Glutamatergic neuron (in vitro differentiated cells): ENCODE measurements at places on chromosomes 5 and 9.

- no peak for DNase-seq
Observed at GRCh38 chr5:110790673-110791072, 51.9 kb downstream of the SLC25A46 start.

DNA sequence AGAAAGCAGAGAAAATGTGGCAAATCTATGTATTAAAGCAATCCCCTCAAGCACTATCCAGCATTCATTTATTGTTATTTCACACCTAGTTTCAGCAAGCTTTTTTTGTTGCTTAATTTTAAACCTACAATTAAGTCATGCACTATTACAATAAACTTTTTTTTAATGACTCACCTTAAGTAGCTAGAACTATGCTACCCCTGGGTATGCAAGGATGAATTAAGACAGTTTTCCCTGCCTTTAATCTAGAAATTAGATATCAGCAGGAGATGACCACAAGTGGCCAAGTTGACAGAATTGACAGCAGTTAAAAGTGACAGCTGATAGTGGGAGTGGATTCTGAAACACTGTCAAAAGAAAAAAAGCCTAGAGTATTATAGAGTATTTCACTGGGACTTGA lies 20.0 kb downstream of the ITGA1 start:
- DNase-seq = no peak

GRCh38 chr9:133962341-133962740 lies 29.8 kb downstream of the VAV2 start:
- DNase-seq = no peak

DNA sequence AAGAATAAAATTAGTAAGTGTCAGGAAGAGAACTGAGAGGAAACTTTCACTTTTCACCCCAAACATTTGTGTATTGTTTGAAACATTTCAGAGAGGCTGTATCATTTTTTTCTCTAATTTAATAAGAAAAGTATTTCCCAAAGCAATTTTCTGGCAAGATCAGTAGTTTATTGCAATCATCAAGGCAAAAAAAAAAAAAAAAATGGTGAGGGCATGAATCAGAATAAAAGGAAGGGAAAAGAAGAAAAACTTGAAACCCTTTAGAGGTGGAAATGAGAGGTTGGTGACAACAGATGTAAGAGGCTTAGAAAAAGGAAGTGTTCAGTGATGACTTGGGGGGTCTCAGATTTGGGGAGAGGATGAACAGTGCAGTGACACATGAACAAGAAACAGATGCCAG lies 13.3 kb downstream of the SHC3 start:
- DNase-seq = no peak

- DNase-seq = no peak
Observed at GRCh38 chr5:172679628-172680212, 38.7 kb downstream of the NEURL1B start.

GRCh38 chr9:122032346-122032745 lies 60.8 kb downstream of the TTLL11 start:
- DNase-seq = no peak

- DNase-seq = no peak
Observed at GRCh38 chr5:126656401-126657007, 55.8 kb downstream of the PHAX start.

- DNase-seq = peak; percentile 15
Observed at GRCh38 chr9:2461892-2462291, 159.7 kb upstream of the VLDLR start.

DNA sequence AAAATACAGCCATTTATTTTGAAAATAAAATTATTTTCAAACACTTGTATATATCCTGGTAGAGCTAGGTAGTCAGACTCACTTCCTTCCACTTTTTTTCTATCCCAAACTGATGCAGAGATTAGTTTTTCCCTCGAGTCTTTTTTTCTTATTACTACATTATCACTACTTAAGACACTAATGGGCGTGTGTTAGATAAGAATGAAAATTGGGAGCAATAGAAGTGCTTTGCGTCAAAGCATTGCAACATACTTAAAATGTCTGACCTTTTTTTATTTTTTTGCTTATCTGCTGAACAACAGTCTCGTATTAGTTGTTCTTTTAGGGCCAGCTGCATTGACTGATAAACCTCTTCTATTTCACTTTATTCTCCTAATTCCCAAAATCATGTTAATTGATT lies 1278.7 kb downstream of the CDH12 start:
- no peak for DNase-seq

GRCh38 chr5:169988206-169988605 lies 7.9 kb upstream of the INSYN2B start:
- DNase-seq = no peak

GRCh38 chr5:161720460-161720859 lies 34.9 kb downstream of the GABRA6 start:
- DNase-seq = no peak

GRCh38 chr9:33813712-33814641 lies 3.0 kb upstream of the UBE2R2 start:
- no peak for DNase-seq

- no peak for DNase-seq
Observed at GRCh38 chr5:148853868-148854267, 27.5 kb downstream of the ADRB2 start.

- DNase-seq = no peak
Observed at GRCh38 chr5:75235711-75236110, 967 bp downstream of the ANKRD31 start.

- no peak for DNase-seq
Observed at GRCh38 chr5:157046041-157046440, 12.9 kb downstream of the HAVCR1 start.

- DNase-seq = no peak
Observed at GRCh38 chr9:92564504-92564903, 28.7 kb upstream of the ECM2 start.

DNA sequence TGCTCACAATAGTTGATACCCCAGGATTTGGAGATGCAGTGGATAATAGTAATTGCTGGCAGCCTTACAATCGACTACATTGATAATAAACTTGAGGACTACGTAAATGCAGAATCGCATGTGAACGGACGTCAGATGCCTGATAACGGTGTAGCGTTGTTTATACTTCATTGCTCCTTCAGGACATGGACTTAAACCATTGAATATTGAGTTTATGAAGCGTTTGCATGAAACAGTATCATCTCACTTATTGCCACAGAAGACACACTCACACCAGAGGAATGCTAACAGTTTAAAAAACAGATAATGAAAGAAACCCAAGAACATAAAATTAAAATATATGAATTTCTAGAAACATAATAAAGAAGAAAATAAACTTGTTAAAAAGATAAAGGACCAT lies 101.6 kb downstream of the GABBR2 start:
- no peak for DNase-seq

- DNase-seq = no peak
Observed at GRCh38 chr5:173498286-173498685, 118.2 kb downstream of the BOD1 start.

GRCh38 chr5:78399116-78399515 lies 38.7 kb downstream of the SCAMP1 start:
- no peak for DNase-seq

GRCh38 chr5:74684900-74685851 lies at the start of gene HEXB:
Gene HEXB, plus strand, starts transcription at chr5:74685233. Its CDS starts 28 bp downstream, at chr5:74685261.
- peak; percentile 85 for DNase-seq

DNA sequence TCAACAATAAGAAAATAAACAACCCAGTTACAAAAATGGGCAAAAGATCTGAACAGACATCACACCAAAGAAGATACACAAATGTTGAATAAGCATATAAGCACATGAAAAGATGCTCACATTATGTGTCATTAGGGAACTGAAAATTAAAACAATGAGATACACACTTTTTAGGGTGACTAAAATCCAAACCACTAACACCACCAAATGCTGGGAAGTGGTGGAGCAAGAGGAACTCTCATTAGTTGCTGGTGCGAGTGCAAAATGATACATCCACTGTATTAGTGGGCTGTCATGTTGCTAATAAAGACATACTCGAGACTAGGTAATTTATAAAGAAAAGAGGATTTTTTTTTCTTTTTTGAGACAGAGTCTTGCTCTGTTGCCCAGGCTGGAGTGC lies 329.1 kb downstream of the TMEM38B start:
- no peak for DNase-seq

GRCh38 chr5:135218486-135218755 lies 180.6 kb downstream of the MACROH2A1 start:
- DNase-seq = no peak

DNA sequence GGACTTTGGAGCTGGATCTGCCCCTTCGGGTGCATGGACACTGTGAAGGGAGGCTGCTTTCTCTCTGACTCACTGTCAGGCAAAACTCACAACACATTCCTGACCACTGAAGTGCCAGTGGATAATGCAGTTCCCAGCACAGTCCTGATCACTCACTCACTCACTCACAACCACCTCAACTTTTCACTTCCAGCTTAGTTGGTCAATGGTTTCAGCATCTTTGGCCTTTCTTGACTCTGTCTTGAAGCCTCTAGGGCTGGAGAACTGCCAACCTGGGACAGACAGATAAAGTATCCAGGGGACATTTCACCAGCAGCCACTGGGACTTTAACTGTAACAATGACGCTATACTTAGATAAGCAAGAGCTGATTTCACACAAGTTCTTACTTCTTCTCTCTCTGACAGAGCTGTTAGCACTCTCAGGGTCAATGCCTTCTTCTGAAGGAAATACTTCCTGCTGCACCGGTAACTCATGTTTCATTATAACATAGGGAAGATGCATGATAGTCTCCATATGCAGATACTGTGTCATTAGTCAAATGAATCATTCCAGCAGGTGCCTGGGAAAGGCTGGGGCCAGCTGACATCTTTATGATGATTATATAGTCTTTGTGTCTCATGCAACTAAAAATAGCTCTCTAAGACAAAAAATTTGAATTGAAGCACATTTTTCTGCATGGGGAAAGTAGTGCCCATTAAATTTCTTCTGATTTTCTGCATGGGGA lies 499.0 kb downstream of the SEMA5A start:
- no peak for DNase-seq

DNA sequence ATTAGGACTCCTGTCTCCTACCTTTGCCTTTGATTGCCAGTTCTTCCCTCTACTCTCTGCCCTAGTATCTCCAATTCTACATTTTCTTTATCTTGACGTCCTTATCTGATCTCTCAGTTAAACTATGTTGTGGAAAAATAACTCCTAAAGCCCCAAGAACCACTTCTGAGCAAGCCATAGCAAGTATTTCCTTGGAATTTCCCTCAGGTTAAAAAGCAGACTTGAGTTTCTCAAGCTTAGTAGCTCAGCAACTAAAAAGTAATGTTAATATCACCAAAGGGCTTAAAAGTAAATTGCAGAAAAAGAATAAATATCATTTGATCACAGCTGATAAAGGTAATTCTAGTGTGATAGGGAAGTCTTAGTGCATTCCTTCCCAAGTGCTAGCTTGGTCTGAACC lies 13.2 kb upstream of the HSPB3 start:
- no peak for DNase-seq

GRCh38 chr9:76603448-76603895 lies 144.5 kb downstream of the GCNT1 start:
- no peak for DNase-seq

DNA sequence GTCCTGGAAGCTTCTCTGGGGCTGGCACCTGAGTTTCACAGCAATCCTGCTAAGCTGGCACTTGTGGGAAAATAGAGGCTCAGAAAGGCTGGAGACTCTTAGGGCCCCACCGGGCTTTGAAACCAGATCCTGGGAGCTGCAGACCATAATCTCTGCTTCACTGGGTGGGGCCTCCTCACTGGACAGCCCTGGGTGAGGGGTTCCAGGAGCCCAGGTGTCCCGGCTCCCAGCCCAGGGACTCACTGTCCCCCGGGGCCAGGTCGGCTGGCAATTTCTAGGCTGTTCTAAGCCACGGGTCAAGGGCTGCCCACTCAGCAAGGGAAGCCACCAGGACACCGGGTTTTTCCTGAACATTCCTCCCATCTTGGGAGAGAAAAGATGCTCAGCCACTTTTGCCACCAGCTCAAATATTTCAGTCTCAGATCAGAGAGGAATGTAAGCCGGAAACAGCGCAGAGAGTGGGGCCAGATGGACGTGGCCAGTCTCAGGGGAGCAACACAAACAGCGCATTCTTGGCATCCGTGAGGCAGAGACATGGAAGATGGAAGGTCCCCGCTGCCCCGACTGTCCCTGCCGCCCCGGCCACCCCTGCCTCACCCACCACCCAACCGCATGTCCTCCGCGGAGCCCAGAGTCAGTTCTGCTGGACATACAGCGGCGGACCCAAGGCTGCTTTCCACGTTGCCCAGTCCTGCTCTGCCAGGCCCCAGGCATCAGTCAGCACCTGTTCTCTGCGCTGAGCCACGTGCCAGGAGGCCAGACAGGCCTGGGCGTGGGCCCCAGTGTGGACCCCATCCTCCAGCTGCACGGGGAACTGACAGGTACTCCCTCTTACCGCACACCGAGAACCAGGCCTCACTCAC lies 72.6 kb downstream of the VAV2 start:
- peak; percentile 55 for DNase-seq

- no peak for DNase-seq
Observed at GRCh38 chr5:143506836-143507552, 103.5 kb upstream of the NR3C1 start.

DNA sequence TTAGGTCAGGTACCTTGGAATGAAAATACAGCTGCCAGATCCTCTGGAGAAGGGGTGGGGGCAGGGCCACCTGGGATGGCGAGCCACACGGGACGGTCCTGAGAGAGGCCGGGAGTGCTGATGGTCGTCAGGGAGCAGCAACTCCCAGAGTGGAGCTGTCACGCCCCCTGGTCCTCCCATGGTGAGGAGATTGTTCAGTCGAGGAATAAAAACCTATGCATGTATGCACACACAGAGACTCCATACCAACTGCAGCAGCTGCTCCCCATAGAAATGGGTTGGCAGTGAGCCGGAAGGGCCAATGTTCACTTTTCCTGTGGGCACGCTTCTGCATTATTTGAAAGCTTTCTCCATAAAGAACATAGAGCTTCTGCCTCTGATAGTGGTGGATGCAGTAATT lies 45.2 kb upstream of the SEMA4D start:
- DNase-seq = no peak

DNA sequence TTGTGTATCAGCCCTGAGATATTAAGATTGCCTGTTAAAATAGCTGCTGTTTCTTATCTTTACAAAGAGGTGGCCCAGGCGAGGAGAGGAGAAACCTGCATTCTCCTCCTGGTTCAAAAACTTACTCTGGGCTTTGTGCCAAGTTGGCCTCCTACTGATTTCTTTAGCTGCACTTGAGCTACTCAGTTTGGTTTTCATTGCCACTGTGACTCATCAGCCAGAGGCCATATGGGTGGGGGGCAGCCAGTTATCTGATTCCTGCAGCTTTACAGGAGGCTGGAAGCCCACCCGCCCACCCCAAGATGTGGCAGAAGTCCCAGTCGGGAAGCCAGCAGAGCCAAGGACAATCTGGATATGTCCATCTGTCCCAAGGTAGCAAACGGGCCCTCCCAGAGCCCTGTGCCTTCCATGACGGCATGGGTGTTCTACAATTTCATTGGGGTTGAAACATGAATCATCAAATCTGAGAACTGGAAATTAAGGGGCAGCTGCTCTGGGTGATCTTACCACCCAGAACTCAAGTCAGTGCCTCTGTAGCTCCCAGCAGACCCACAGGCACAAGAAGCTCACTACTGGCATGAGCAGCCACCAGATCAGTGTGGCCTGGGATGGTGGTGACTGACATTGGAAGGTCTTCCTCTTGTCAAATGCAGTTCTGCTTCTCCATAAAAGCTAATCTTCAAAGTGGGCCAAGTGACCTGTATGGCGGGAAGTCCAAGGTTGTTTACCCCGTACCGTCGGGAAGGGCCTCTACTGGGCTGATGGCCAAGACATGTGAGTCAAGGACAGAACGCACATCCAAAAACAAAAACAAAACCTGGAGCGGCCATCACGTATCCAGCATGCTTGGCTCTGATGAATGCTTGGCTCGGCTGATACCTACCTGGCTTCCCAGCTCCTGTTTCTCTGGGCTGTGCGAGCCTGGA lies 15.6 kb downstream of the FCN2 start:
- DNase-seq = no peak
